ENCODE measurements at places on chromosomes 12 and 14. TPM values are rescaled to one million over a fixed set of nuclear protein-coding genes. Genes with fewer than 3 reads are reported as not detected.

DNA sequence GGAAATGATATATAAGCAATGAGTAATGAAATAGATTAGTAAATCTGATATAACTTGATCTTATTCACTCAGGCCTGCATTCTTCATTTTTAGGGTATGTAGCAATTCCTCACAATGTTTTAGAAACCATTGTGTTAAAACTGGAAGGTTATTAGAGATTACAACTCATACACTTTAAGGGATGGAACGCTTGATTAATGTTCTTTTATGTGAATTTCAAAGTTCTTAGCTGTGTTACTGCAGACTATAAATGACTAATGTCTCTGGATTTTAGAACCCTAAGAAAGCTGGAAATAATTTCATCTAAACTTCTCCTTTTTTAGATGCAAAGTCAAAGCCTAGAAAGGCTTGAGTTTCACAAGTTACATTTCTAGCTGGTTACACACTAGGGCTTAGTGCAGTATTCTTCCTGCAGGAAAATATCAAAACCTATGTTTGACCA, 148.2 kb upstream of the CLEC14A start:
- no peak for DNase-seq

- no peak for DNase-seq
These were observed 3.4 kb downstream of the ATXN7L3B start for GRCh38 chr12:74541074-74541473.

GLIPR1L1 gene
- not detected for total RNA-seq

DNAJC22 gene
- not detected for total RNA-seq

P3H3 gene
- total RNA-seq = 0.97 TPM

GRCh38 chr12:58877243-58877743, 43.0 kb downstream of the LRIG3 start:
- DNase-seq = no peak

ADIPOR2 gene
- 23.5 TPM for total RNA-seq

DNA sequence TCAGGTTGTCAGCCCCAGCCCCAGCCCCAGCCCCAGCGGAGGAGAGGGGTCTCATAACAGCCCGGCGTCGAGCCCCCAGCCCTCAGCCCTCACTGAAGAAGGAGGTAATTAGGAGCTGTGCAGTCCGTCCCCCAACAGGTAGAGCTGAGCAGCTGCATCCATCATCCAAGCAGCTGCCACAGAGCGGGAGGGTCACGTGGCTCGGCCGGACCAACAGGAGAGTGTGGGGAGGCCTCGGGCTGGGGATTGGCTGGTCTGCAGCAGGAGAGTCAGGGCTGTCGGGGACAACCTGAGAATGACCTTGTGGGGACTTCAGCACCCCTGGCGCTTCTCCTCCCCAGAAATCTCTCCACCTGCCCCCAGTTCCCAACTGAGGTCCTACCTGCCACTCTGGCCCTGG, 29.6 kb downstream of the SMUG1 start:
- no peak for DNase-seq

KRT5 gene
- not detected for total RNA-seq

GRCh38 chr12:120771097-120771496, 45.5 kb downstream of the ACADS start:
- DNase-seq = no peak

- DNase-seq = no peak
These were observed 116.4 kb downstream of the EPS8 start for GRCh38 chr12:15672671-15673270.

GRCh38 chr14:22296722-22297121, 292.3 kb downstream of the DAD1 start:
- no peak for DNase-seq

- DNase-seq = no peak
These were observed 8.5 kb downstream of the RDH12 start for GRCh38 chr14:67710209-67710608.

DNA sequence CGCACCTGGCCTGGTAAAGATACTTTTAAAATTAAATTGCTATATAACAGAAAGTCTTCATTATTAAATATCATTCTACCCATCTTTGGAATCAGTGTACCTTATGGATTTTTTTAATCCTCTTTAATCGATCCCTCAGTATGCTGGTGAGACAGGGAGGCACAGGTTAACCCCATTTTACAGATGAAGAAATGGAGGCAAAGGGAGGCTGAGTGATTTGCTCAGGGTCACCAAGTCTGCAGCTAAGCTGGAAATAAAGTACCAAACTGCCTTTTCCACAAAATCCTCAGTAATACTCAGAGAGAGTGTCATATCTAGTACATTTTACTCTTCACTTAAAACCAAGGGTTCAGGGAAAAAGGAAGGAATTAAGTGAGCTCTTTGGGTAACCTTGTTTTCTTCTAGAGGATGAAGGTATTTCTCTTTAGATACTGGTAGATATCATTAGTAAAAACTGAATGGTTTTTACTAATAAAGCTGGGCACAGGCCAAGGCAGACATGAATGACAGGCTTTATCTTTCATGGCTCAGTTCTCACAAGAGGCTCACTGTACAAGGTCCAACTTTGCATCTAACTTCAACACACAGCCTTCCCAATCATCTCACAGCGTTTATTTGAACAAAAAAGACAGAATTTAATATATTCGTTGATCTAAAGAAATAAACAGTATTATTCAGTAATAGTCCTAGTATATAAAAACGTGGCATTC, 35.3 kb upstream of the TTC7B start:
- DNase-seq = no peak

DNA sequence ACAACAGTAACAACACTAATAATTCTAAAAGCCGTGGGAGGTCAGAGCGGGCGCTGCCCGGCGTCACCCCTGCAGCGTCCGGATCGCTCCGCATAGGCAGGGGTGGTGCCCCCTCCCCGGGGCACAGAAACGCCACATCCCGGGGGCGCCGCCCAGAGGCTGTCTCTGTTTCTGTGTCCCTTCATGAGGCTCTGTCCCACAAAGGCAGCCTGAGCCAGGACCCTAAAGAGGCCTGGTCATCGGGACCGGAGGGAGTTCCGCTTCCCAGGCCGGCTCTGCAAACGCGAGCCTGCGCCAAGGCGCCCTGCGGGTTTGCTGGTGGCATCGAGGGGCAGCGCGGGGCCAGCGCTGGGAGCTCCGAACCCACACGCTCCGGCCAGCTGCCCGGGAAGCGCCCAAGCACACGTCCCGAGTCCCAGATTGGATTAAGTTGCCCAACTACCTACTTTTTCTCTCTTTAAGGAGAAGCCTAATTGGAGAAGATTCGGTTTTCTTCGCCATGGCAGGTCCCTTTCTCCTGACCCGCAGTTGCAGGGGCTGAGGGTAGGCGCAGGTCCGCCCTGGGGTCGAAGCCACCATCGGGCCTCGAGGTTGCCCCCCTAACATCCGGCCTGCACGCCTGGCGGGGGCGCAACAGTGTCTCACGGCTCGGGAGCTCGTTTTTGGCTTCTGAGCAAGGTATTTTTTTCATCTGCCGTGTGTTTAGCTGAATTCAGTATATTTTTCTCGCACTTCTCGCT, 421.7 kb downstream of the VRK1 start:
- peak; percentile 13 for DNase-seq

DNA sequence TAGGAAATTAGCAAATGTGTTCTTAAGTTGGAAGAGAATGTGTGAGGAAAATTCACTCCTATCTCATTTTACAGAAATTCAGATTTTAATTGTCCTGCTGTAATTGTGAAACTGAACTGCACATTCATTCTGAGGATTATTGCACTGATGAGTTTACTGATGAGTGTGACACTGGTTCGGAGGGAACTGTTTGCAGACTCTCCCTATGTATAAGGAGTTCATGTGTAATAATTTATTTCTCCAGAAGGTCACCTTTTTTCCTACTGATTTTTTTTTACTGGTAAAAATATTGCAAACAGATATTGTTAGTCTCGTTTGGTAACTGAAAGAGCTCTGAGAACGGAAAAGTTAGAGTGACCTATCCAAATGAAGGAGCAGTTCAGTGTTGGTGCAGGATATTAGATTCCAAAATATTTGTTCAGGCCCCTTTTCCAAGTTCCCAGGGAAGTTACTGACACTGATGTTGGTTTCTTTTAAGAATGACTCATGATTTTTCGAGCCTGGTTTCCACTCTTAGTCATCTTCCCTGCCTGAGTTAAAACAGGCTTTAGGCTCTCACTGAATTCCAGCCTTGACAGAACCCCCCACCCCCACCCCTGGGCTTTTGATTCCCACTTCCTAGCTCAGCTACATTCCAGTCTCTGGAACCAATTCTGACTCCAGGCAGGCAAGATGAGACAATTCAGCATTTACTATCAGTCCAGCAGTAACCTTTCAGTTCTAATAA, 18.4 kb downstream of the ANO6 start:
- DNase-seq = no peak

EXD2 gene
- 5.1 TPM for total RNA-seq

- DNase-seq = no peak
These were observed 220.2 kb upstream of the NAV3 start for GRCh38 chr12:77610446-77610845.

ESRRB gene
- 0.40 TPM for total RNA-seq

TMEM260 gene
- total RNA-seq = 16.8 TPM

GRCh38 chr14:74595006-74595735, 16.9 kb downstream of the LTBP2 start:
- no peak for DNase-seq

- DNase-seq = no peak
These were observed 10.2 kb upstream of the LLPH start for GRCh38 chr12:66140731-66141130.

DNA sequence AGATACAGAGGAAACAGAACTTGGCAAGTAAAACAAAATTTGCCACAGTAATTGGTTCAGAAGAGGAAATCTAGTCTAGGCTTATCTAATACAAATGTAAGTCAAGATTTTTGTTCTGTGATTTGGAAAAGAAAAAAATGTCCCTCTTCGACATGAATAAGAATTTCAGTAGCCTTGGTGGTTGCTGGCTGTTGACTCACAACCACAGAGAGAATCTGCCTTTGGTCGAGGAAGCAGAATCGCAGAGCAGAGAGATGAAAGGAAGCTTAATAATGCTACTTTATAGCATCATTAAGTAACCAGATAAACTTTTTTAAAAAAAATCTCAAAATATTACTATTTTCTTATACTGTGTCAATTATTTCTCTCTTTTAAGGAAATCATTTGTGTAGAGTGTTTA, 1096.6 kb downstream of the FLRT2 start:
- DNase-seq = no peak

DNA sequence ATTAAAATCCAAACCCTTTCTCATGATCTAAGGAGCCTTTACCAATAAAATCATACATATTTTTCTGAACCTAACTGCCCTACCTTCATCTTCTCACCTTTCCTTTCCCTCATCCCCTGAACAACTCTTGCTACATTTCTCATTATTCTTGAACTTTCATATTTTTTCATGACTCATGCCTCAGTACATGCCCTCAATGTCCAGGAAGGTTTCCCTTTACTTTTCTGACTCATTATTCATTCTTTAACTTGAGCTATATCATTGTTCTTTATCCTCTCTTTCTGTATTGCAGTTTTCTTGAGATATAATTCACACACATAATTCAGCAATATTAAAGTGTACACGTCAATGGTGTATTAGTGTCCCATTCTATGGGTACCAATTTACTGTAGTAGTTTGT, 231.0 kb downstream of the ALG10B start:
- DNase-seq = no peak

DNA sequence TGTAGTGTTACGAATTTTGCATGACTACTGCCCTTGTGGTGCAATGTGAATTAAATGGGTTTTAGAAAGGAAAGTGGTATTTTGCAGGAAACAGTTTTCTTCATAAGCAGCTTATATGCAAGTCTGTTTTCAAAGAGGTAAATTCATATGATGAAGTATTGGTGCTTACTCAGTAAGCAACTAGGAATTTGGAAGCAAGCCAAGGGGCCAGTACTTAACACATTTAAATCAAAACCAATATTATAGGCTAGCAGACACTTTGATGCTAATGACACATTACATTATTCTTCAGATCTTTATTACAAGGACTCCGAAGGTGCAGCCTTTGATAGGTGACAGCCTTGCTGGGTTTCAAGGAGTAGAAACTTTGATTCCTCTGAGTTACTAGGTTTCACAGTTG, 23.1 kb downstream of the MGAT4C start:
- no peak for DNase-seq

DNA sequence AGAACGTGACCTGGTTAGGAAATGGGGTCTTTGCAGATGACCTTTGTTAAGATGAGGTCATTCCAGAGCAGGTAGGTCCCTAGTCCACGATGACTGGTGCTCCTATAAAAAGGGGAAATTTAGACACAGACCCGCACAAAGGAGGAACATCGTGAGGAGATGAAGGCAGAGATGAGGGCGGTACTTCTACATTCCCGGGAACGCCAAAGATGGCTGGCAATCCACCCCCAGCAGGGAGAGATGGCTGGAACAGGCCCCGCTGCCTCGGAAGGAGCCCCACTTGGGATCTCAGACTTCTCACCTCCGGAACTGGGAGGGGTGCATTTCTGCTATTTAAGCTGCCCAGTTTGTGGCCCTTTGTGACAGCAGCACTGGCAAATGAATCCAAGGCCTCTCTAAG, 85.0 kb downstream of the ITPK1 start:
- DNase-seq = no peak

DNA sequence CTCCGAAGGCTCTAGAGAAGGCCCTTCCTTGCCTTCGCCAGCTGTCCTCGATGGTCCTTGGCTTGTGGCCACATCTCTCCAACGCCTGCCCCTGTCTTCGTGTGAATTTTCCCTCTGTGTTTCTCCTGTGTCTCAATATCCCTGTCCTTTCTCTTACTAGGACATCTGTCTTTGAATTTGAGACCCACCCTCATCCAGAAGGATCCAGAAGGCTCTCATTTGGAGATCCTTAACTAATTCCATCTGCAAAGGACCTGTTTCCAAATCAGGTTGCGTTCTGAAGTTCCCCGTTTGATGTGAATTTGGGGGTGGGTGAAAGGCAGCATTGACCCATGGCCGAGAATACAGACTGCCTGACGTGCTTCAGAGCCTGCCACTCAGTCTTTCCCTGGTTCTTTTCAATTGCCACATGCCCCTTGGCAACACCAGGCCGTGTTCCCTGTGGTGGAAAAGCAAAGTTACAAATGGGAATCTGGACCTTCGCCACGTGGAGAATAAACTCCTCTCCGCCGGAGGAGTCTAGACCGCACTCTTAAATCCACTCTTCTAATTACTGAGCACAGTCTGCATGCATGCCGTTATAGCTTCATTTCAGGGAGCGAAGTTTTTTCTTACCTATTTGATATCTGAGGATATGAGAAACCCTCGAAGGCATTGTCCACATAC, 158.8 kb downstream of the TMEM132C start:
- no peak for DNase-seq

GRCh38 chr12:124392271-124392666, 97.4 kb downstream of the RFLNA start:
- DNase-seq = no peak

GRCh38 chr14:50783563-50783962, 47.4 kb downstream of the NIN start:
- no peak for DNase-seq

AHNAK2 gene
- not detected for total RNA-seq

NEDD8 gene
- 90.0 TPM for total RNA-seq

DNA sequence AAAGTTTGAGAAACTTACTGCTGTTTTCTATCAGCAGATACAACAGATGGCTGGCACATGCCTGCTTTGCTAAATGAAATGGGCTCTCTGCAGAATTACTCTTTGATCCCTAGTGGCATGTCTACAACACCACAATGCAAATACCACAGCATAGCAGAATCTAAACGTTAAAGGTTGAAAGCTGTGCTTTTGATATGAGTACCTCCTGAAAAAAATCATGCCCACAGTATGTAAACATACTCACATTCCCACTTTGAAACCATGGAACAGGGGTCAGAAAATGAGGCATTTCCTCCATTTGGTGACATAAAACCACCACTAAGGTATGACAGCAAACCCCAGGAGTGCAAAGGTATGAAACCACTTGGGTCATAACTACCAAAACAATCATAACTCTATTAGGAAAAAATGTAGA, 7.5 kb downstream of the WIF1 start:
- DNase-seq = no peak

IPO4 gene
- total RNA-seq = 47.3 TPM

GRCh38 chr12:52605542-52605941, 4.3 kb upstream of the KRT72 start:
- DNase-seq = no peak
